ENCODE measurements at places on chromosomes 6 and 20.

GRCh38 chr6:16206595-16207037 lies 31.8 kb upstream of the GMPR start:
- peak; percentile 19 for DNase-seq

- DNase-seq: no peak
These were observed 231.6 kb downstream of the HTR1B start for GRCh38 chr6:77231438-77232305.

DNA sequence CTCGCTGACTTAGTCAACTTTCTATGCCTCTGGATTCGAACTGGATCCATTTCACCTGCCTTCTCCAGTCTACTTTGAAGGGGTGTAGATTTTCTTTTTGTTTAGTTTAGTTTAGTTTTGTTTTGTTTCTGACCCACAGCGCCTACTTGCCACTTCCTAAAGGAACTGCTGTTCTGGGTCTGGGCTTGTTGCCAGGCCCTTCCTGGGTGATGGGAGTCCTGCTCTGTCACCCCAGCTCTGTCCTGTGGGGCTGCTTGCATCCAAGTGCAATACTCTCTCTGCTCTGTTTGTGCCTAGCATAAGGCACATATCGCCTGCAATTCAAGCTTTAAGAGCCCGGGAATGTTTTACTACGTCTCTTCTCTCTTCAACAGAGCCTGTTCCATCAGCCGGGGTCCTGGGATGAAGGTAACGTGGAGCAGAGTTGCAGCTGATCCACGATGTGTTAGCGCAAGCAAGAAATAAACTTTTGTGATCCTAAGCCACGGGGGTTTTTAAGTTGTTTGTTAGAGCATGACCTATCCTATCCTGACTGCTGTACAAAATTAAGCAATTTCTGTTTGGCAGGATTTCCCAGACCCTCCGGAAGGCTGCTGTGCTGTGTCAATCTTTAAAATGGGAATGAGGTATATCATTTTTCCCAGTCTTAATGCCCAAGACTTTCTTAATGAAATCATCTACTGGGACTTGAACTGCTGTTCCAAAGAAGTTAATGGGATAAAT lies 30.9 kb upstream of the TAGAP start:
- no peak for DNase-seq

DNA sequence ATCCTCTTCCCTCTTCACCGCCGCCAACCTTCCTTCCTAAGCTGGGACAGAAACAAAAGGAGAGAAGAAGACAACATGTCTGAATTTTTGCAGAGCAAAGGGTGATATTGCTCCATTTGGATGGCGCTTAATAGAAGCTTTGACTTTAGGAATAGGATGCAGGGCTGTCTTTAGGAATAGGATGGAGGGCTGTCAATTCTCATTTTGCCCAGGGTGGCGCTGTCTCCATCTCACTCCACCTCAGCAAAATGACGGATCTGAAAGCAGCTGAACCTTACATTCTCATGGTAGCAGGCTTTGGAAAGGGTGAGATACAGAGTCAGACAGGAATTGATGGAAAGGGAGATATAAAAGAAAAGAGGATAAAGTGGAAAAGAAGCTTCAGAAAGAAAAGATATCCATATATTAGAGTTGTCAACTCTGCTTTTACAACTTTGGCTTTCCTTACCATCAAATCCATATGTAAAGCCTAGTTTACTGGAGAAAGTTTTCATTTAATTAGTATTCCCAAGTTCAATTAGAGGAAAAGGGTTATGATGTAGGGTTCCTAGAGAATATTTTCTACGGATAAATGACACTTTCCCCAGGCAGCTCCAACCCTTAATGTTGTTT lies 2.4 kb downstream of the MTCL3 start:
- no peak for DNase-seq

DNA sequence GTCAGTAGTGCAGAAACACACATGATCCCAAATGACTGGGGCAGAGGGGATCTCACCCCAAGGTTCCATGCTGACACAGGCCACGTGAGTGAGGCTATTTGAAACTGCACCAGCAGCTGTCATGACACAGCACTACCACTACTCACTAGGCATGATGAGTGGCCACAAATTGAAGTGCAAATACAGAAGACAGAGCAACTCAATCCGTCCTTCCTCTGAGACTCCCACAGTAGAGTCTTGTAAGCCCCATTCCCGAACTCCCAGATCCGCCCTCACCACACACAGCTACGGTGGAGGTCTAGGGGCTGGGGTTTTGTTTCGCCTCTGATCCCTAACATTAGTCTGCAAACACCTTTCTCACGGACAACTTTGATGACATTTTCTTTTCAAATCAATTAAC lies 113.3 kb upstream of the NUP153 start:
- no peak for DNase-seq

Data from LNCaP clone FGC (cell line).